Activated T-helper 1 cell treated with anti-CD3 and anti-CD28 coated beads, Interleukin-12 subunit alpha, Interleukin-12 subunit beta, Interleukin-2, Interleukin-4 antibody, amounts not matched to agents 30 ng/mL and 10 ng/mL and 1 ng/mL, durations not matched to agents 14 hours and 24 hours and 36 hours (primary cell): ENCODE measurements at places on chromosomes 11 and 22.

GRCh38 chr11:134945993-134946392, 534.0 kb upstream of the B3GAT1 start:
- no peak for DNase-seq

- DNase-seq: no peak
Observed at GRCh38 chr11:74504100-74504691, 10.7 kb upstream of the LIPT2 start.

GRCh38 chr11:19957294-19957943, 202.9 kb downstream of the DBX1 start:
- DNase-seq: no peak

DNA sequence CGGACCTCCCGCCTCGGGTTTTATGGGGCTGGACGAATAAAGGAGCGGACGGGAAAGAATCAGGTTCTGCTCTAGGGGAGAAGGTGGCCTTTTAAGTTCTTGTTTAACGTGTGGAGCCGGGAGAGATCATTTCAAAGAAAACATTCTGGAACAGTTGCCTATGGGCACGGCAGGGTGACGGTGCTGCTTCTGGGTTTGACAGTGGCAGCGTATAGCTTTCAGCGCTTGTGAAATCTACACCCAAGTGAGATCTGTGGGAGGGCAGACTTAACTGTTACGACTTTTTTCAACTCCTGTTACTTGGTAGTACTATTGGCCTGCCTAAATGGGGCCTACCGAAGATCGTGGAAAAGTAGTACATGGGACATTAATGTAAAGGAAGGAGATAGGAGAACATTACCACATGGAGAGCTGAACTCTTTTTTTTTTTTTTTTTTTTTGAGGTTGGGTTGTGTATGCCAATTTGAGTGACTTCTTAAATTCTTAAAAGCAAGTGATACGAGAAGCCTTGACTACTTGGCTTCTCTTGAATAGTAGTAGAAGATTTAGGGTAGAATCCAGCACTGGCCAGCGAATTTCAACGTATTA, 743 bp downstream of the USP47 start:
- DNase-seq: peak; percentile 58

GRCh38 chr11:68374531-68374930, 62.1 kb downstream of the LRP5 start:
- DNase-seq: no peak

DNA sequence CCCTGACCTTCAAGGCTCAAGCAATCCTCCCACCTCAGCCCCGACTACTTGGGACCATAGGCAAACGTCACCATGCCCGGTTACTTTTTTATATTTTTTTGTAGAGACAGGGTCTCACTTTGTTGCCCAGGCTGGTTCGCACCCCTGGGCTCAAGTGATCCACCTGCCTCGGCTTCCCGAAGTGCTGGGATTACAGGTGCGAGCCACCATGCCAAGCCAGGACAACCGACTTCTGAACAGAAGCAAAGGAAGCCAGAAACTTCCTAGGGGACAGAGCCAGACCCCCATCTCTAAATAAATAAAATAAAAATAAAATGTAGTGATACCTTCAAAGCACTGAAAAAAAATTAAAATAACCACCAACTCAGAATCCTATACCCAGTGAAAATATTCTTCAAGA, 26.4 kb downstream of the C11orf58 start:
- no peak for DNase-seq

DNA sequence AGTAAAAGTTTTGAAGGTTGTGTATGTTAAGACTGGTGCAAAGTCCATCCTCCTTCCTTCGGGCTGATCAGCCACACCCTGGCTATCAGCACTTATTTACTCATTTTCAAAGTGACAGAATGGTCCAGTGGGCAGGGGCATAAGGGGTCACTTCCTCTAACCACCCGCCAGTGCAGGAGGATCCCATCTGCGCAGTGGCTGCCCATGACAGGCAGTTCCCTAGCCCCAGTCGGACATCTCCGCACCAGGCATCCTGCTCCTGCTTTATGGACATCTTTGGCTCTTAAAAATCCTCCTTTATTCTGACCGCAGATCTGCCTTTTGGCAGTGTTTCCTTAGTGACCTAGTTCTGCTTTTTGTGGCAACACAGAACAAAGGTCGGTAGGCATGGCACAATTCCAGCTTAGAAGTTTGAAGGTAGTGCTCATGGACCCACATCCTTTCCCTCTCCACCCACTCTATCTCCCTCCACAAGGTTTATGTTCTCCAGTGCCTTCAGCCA, 55.9 kb downstream of the BMAL1 start:
- no peak for DNase-seq
